ENCODE measurements at places on chromosomes 4 and X.

GRCh38 chrX:75673468-75673867, 111.6 kb downstream of the MAGEE2 start:
- no peak for DNase-seq

DNA sequence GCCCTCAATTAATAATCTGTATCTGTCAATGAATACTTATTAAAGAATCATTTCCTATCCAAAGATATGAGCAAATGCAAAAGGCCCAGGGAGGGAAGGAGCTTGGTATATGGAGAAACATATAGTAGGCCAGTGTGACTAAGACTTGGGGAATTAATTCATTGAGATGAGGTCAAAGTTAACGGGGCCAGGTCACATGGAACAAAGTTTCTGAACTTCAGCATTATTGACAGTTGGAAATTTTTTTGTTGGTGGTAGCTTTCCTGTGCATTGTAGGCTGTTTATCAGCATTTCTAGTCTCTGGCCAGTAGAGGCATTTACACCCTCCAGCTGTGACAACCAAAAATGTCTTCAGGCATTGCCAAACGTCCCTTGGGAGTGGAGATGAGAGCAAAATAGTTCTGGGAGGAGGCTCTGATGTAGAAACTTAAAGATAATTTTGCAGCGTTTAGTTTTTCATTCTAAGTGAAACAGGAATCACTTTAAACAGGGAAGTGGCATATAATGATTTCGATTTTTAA, 202.0 kb downstream of the SLC4A4 start:
- DNase-seq = peak; percentile 29

GRCh38 chr4:146123231-146123630, 52.3 kb upstream of the LSM6 start:
- no peak for DNase-seq

- DNase-seq = peak; percentile 41
Observed at GRCh38 chr4:145216535-145216934, 36.1 kb upstream of the OTUD4 start.

DNA sequence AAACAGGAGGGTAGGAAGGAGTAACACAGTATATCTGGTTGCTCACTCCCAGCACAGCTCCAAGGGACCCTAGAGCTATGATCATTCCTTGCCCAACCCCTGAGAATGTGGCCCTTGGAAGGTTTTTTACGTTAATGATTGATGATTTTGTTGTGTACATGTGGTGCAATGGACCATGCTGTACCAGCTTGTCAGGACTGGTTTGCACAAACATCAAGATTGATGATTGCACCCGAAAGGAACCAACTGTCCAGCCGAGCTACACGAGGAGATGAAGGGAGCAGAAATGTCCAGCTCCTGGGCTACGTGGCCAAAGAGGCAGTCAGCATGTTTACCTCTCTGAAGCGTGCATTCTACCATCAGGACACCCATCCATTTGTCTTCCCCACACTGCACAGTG, 83.2 kb upstream of the USP9X start:
- no peak for DNase-seq

GRCh38 chr4:89586318-89586717, 250.6 kb downstream of the SNCA start:
- DNase-seq = no peak

- DNase-seq = peak; percentile 89
Observed at GRCh38 chr4:78784236-78784865, 8.2 kb downstream of the BMP2K start.

DNA sequence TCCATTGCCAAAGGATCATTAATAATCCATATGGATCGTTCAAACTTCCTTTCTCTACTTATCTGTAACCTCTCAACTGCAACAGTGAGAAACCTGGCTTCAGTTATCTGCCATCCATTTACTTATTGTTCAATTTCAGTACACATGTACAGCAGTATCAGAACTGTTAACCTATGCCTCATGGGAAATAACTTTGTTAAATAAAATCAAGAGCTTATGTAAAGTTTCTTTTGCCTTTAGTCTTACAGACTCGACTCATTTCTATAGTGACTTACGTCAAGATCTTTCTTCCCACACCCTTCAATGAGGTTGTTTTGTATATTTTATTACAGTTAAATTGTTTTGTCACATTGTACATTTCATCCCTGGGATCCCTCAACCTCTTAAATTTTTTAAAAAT, 11.4 kb downstream of the UBQLN2 start:
- no peak for DNase-seq

DNA sequence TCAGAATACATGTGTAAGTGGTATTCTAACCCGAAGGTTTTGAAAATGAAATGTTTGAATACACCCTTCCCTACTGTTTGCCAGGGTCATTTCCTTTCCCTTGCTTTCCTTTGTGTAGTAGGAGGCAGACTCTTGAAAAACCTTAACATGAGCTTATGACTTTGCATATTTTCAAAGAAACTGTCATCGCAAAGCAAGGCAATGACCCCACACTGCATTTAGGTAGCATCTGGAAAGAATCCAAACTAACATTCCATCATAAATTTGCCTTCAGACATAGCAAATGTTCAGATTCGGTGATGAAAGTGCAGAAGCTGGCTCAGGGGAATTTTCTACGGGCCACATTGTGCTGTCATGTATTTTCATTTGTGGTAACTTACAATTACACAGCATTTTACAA, 32.3 kb downstream of the SH2D1A start:
- no peak for DNase-seq

GRCh38 chr4:16952896-16953630, 54.6 kb upstream of the LDB2 start:
- DNase-seq = peak; percentile 40

- DNase-seq = no peak
Observed at GRCh38 chr4:12846368-12846767, 637.8 kb downstream of the RAB28 start.

DNA sequence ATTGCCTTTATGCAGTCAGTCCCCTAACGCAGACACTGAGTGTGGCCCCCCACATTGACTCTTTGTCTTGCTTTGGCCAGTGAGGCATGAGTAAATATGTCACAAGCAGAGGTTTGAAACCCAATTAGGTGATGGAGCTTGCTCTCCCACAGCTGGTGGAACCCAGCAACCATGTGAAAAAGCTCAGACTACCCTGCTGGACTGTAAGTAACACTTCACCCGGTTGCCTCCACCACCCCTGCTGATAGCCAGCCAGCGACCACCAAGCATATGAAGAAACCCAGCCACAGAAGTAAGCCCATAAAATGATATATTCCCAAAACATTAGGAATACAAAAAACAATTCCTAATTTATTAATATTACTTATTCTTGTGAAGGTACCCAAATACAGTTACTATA, 21.6 kb upstream of the PDCL2 start:
- DNase-seq = no peak

DNA sequence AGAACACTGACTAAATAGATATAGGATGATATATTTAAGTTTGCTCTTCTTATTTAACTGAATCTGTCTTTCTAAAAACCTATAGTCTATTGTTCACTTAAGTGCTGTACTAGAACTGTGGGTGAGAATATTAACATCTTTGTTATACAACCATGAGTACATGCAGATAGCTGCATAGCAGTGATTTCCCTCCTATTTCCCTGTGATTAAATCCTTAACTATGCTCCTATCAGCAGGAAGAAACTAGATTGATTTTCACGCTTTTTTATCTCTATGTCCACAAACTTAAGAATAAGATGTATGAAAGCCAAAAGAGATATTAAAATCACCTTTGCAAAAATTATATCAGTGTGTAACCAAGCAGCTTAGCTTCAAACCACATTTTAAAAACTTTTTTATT, 11.3 kb upstream of the UGT2A3 start:
- no peak for DNase-seq

- peak; percentile 62 for DNase-seq
Observed at GRCh38 chr4:168917138-168917779, 92.8 kb downstream of the CBR4 start.

- no peak for DNase-seq
Observed at GRCh38 chr4:163858515-163858914, 364.0 kb downstream of the TMA16 start.

DNA sequence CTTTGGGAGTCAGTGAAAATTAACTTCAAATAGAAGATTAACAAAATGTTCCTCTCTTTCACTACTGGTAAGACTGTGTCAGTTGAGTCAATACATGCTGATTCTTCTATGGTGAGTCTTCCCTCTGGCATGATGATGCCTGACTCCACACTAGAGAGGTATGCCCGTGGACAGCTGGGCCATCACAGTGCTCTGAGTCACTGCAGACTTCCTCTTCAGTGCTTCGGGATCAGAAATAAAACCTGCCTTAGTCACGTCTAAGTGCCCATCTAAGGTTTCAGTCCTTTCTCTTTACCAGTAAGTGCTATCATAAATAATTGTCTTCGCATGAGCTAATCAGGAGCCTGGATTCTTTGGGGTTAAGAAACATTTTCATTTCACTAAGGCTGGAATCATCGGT, 1.6 kb upstream of the ASB5 start:
- peak; percentile 98 for DNase-seq

DNA sequence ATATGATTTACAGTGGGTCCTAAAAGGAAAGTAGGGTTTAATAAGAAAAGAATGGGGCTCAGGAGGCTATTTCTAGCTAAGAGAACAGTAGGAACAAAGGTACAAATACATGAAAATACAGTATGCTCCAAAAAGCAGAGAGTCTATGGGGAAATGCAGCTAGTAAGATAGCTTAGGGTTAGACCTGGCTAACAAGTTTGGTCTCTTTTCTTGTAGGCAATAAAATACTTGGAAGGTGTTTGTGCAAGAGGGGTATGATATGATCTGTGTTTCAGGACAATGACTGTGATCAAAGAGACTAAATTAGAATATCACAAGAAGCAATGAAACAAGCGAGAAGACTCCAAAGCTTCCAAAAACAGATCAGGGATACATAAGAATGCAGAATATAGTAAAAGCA, 33.5 kb upstream of the SH3KBP1 start:
- DNase-seq = no peak

GRCh38 chr4:29861307-29861706, 858.9 kb upstream of the PCDH7 start:
- no peak for DNase-seq

GRCh38 chr4:94084155-94084554, 123.5 kb upstream of the SMARCAD1 start:
- no peak for DNase-seq

DNA sequence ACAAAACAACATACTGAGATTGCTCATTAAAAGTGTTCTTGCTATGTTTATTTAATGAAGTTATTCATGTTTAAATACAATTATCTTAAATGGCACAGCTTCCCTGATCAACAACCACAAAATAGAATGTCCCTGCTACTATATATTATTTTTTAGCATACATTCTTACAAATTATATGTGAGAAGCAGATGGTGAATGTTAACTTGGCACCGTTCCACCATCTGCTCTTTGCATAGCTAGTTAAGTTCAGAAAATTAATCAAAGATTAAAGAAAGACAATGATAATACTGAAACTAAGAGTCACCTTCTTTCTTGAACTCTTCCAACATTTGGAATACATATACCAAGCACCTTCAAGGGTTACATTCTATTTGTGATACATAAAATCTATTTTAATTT, 94.2 kb downstream of the PPP3CA start:
- DNase-seq = no peak

DNA sequence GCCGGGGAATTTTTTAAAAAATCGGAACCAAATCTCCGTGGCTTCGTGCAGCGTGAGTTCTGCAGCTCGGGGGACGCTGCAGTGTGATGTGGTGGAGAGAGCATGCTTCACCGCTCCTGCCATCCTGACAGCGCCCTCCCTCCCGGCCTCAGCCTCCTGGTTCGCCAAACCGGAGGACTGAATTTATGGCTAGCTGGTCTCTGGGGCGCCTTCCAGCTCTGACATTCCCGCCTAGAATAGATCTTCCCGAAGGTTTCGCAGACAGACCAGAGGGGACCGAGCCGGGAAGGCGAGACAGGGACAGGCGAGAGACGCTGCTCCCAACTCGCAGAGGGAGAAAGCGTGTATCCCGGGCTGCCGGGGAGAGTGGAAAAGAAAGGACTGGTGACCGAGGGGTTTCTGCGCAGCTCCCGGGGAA, 25.9 kb downstream of the HOPX start:
- no peak for DNase-seq

GRCh38 chr4:25667931-25668557, 12.4 kb downstream of the SLC34A2 start:
- no peak for DNase-seq

- DNase-seq = no peak
Observed at GRCh38 chr4:8769645-8770517, 101.8 kb downstream of the HMX1 start.

- no peak for DNase-seq
Observed at GRCh38 chrX:4225086-4225485, 511.6 kb upstream of the PRKX start.

DNA sequence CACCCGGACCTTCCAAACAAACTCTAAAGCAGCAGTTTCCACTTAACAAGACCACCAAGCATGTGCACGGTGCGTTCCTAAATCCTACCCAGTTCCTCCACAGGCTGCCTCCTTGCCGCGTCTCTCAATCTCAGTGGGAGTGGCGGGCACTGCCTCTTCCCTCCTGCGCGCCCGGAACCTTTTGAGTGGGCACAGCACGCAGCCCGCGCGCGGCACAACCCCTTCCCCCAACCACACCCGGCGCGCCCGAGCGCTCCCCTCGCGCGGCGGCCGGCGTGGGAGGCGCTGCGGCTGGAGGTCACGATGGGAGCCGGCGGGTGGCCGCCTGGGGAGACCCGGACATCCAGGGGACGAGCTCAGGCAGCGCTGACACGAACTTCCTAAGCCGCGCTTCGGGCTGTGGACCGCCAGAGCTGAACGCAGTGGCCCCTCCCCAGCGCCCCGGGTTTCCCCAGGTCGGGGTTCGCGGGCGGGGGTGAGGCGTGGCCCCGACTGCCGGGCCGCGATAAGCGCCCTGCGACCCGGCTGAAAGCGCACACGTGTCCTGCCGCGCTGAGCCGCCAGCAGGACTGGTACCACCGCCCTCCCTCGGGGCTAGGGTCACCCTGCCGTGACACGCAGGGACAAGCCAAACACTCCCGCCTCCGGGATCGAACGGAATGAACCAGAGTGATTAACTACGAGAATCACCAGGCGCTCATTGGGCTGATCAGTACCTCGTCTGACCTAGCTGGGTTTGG, at the start of gene ABCG2:
Gene ABCG2 (minus strand): TSS at position 151 of the 740 bp plus-strand sequence. CDS start 18,644 bp downstream, outside the sequence.
- DNase-seq = peak; percentile 47

DNA sequence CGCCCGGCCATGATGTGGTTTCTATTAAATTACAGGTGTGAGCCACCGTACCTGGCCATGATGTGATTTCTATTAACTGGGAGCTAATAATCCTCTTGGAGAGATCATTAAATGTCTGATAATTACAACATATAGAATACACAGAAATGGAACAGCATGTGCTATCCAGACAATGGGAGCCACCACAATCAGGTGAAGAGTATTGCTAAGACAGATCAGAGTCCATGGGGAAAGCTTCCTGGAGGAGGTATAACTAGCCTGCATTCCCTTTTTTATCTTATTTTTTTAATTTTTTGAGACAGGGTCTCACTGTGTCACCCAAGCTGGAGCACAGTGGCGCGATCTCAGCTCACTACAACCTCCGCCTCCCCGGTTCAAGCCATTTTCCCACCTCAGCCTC, 146.8 kb downstream of the CHRNA9 start:
- no peak for DNase-seq

GRCh38 chrX:49058794-49059193, at the start of gene CCDC120:
Gene CCDC120 (plus strand): TSS chrX:49058999. CDS start chrX:49062042, 3,043 bp downstream.
- DNase-seq = no peak

GRCh38 chr4:4521136-4521535, 20.7 kb downstream of the STX18 start:
- no peak for DNase-seq

GRCh38 chr4:1907848-1908525, 36.8 kb downstream of the NSD2 start:
- no peak for DNase-seq

- DNase-seq = no peak
Observed at GRCh38 chr4:63528256-63528991, 880.8 kb downstream of the TECRL start.
